ENCODE measurements at places on chromosomes 2 and 18. TPM values are rescaled to one million over a fixed set of nuclear protein-coding genes. Genes with fewer than 3 reads are reported as not detected.

CDH20 gene
- not detected for total RNA-seq

DES gene
- 0.60 TPM for total RNA-seq

AQP12B gene
- not detected for total RNA-seq

VIT gene
- not detected for total RNA-seq

IL36RN gene
- 1.0 TPM for total RNA-seq

LRATD1 gene
- total RNA-seq = 3.8 TPM

TUBA3E gene
- total RNA-seq = not detected

RGPD4 gene
- total RNA-seq = not detected

EPB41L3 gene
- not detected for total RNA-seq

Measured in PC-9 (cell line).